ENCODE measurements at places on chromosomes 3 and 15.

DNA sequence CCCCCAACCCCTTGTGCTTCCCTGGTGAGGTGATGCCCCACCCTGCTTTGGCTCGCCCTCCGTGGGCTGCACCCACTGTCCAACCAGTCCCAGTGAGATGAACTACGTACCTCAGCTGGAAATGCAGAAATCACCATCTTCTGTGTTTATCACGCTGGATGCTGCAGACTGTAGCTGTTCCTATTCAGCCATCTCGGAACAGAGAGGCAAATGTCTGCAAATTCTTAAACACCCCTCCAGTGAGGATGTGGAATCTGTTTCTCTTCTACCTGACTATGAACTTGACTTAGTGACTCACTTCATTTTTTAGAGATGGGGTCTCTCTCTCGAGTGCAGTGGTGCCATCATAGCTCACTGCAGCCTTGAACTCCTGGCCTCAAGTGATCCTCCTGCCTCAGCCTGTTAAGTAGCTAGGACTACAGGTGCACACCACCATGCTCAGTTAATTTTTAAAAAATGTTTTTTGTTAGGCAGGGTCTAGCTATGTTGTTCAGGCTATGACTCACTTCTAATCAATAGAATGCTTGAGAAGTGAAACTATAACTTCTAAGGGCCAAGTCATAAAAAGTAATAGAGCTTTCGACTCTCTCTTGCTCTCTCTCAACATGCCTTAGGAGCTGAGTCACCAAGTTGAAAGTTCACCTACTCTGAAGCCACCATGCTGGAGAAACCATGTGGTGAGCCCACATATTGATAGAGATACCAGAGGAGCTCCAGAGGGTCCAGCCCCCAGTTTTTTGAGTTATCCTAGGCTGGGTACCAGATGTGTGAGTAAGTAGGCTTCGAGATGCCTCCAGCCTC, 11.5 kb upstream of the PARP14 start:
- DNase-seq = peak; percentile 84

DNA sequence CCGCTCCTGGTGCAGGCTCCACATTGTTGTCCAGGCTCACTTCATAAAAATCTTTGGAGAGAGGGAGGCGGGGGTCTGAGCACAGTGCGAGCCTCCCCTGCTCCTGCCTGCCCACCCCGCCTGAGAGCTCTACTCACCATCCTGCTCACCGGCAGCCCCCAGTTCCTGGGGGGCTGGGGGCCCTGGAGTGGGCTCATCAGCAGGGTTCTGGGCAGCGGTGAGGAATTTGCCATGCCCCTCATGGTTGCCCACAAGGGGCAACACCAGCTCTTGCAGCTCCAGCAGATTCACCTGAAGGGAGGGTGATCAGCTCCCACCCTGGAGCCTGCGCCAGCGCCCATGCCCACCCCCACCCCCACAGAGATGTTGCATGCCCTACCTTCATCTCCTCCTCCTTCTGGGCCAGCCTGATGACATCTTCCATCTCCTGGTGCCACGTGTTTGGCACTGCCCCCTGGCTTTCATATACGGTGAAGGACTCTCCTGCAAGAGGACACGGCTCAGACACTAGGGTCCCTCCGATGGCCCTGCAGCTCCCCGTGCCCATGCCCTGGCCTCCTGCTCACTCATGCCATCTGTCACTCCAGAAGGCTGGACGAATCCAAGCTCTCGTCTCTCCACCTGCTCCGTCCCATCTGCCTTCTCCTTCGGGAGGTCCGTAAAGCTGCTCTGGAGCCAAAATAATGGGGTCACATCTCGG, 162.1 kb downstream of the TBC1D2B start:
- DNase-seq = no peak

GRCh38 chr3:186239321-186239720, 122.7 kb downstream of the DGKG start:
- peak; percentile 8 for DNase-seq

GRCh38 chr15:93359425-93360131, 270.6 kb upstream of the RGMA start:
- no peak for DNase-seq

- DNase-seq = no peak
Observed at GRCh38 chr3:153602801-153603200, 440.8 kb downstream of the RAP2B start.
